ENCODE measurements at places on chromosomes 1 and 21.
A peak's percentile ranks its signal among the peaks of the same experiment; 100 is the strongest.

- DNase-seq: no peak
Measured at GRCh38 chr1:110945626-110946025, 18.1 kb downstream of the LRIF1 start.

GRCh38 chr1:150512846-150513245 lies 2.7 kb upstream of the FALEC start:
- DNase-seq: no peak

GRCh38 chr1:30693366-30693765 lies 30.0 kb downstream of the MATN1 start:
- no peak for DNase-seq

GRCh38 chr1:109247401-109248365 lies 1.7 kb upstream of the CELSR2 start:
- DNase-seq: no peak

GRCh38 chr1:11707621-11708276 lies 16.2 kb downstream of the DRAXIN start:
- DNase-seq: no peak

- no peak for DNase-seq
Measured at GRCh38 chr21:28154121-28154520, 838.6 kb downstream of the LTN1 start.

GRCh38 chr1:46094471-46095005 lies 37.9 kb downstream of the PIK3R3 start:
- no peak for DNase-seq

- no peak for DNase-seq
Measured at GRCh38 chr1:92995441-92996430, 34.5 kb upstream of the DIPK1A start.

- DNase-seq: peak; percentile 7
Measured at GRCh38 chr21:34078915-34079314, 5.5 kb downstream of the MRPS6 start.

GRCh38 chr1:5887349-5887970 lies 104.8 kb downstream of the NPHP4 start:
- no peak for DNase-seq

GRCh38 chr1:15833069-15833679 lies 14.3 kb upstream of the SPEN start:
- no peak for DNase-seq

- no peak for DNase-seq
Measured at GRCh38 chr1:61152469-61153105, 70.2 kb downstream of the NFIA start.

DNA sequence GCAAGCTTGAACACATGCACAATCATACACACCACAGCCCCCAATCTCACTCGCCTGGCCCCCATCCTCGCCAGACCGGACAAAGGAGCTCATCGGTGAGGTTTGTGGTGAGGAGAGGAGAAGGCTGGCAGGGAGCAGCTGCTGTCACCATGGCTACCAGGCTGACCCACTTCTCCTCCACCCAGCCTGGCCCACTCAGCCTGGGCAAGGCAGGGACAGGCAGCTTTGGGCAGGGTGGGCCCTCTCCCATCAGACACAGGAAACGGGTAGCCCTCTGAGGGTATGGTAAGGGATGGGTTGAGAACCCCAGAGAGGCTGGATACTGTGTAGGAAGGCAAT lies 15.9 kb downstream of the RIMS3 start:
- no peak for DNase-seq

- no peak for DNase-seq
Measured at GRCh38 chr1:36567601-36568341, 85.1 kb upstream of the CSF3R start.

Measured in stimulated activated CD8-positive, alpha-beta memory T cell treated with anti-CD3 and anti-CD28 coated beads, Interleukin-7, amount 100 ng/mL, for 1 hour (primary cell).